Iris pigment epithelial cell (primary cell): ENCODE measurements at places on chromosomes 7 and 10.

DNA sequence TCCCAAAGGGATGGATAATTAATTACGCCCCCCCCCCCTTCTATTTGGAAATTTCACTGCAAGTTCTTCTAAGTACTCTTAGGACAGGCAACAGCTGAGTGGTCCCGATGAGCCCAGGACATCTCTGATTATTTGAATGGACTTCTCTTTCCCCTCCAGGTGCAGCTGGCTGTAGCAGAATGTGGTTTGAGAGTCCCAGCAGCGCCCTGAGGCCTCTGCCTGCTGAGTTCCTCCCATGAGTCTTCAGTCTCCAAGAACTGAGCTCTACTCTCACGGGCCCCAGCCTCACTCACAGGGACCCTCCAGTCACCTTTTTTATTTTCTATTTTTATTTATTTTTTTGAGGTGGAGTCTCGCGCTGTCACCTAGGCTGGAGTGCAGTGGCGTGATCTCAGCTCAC, 63.6 kb upstream of the SFMBT2 start:
- no peak for DNase-seq

DNA sequence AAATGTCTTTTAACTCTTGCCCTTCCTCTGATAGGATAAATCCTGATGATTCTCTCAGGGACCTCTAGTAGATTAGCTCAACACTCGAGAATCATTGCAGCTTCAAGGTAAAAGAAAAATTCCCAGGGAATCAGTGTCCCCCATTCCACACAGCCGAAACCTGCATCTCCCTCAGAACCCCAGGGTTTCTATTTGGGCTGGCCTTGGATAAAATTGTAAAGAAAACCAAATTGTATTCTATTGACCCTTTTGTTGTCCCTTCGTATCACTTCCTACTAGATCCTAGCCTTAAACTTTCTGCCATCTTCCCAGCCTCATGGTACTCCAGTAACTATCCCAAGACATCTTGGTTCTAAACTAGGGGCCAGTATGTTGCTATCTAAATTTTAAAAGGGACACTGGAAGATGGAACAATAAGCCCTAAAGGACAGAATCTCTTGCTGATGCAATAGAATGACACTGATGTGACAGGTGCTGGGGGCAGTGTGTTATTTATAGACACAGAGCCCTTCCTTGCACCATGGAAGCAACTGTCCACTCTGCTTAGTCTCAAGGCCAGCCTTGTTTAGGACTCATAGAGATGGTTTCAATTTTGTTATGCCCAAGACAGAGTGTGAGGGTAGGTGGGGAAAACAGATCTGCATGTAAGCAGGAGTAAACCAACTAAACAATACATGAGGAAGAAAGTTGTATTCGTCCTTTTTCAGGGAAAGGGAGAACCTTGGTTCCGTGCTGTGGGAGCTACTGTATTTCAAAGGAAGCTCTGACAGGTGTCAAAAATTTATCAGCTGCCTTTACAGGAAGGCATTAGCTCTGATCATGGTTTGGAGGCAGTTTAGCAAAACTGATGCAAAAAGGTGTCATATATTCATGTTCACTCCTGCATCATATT, 7.6 kb downstream of the ASB15 start:
- no peak for DNase-seq

DNA sequence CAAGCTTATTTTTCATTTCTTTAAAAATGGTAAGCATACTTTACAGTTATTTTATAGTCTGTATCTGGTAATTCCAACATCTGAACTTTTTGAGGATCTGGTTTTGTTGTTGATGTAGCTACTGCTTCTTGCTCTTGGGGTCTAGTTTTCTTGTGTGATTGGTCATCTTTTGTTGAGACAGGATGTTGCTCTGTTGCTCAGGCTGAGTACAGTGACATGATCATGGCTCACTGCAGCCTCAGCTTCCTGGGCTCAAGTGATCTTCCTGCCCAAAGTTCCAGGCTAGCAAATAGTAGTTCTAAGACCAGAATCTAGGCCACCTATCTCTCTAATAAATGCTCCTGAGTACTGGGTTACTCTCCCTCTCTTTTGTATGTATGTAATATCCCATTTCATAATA, 75.7 kb downstream of the NRCAM start:
- DNase-seq = no peak

- DNase-seq = no peak
Measured at GRCh38 chr7:68147614-68148238, 1151.1 kb downstream of the TYW1 start.

DNA sequence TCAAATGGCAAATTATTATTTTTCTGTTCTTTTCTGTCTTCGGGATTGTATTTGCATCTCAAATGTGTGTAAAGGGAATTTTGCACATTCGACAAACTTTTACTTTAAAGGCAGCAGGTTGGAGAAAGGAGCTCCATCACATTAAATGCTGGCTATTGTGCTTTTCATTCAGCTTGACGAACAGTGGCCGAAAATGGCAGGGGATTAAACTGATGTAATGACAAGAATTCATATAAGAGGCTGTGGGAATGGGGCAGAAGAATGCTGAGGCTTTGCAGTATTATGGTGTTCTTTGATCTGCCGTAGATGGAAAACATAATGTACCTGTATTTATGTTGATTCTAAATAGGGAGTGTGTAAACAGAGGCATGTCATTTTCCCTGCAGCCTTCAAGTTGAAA, 376.0 kb downstream of the LRMDA start:
- DNase-seq = no peak

DNA sequence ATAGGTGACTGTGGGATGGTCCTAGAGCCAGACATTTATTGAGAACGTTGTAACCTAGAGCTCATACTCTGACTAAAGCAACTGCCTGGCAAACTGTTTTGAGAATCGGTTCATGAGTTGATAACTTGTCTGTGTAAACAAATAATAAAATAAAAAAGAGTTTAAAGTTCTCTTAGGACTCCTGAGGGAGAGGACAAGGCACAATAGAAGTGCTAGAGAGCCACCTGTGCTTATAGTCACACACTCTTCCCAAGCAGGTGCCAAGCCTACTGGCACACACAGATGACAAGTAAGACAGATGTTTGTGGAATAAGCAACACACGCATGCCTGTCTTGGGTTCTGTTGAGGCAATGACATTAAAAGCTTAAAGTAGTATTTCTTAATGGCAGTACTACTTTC, 7.9 kb downstream of the EDRF1 start:
- DNase-seq = no peak

DNA sequence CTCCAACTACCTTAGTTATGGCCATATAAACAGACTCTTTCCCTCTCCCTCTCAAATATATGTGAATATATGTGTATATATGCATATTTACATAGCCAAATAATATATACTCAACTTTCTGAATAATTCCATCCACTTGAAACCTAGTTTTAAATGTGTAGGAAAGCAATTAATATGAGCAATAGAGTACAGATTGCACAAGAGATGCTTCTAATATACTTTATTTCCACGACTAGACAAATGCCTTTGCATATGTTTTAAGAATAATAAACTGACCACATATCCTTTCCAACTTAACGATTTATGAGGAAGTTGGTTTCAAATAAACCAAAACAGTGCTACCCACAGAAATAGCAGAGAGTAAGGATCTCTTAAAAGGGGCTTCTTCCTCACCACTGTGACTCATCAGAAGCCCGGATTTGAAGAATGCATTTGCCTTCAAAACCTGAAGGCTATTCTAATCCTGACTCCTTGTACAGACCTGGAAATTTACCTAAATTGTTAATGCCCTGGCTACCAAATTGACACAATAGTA, 266.3 kb downstream of the AHR start:
- DNase-seq = peak; percentile 85

GRCh38 chr7:26620352-26620751, 244.0 kb downstream of the SKAP2 start:
- DNase-seq = no peak

DNA sequence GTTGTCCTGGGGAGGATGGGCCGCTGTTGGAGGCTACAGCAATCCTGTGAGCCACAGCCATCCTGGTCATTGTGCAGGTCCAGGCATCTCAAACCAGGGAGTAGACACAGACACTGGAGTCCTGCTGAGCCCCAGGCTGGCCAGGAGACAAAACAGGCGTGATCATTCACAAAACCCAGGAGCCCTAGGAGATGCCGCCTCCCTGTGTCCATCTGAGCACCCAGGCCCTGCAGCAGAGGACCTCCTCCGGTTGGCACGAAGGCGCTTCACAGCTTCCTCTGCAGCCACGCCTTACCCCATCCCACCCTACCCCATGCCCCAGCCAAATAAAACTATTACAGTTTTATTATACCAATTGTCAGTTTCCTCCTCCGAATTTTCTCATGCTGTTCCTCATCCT, 183.6 kb downstream of the PLXNA4 start:
- DNase-seq = no peak

GRCh38 chr10:122188706-122189105, 82.4 kb upstream of the BTBD16 start:
- DNase-seq = no peak

DNA sequence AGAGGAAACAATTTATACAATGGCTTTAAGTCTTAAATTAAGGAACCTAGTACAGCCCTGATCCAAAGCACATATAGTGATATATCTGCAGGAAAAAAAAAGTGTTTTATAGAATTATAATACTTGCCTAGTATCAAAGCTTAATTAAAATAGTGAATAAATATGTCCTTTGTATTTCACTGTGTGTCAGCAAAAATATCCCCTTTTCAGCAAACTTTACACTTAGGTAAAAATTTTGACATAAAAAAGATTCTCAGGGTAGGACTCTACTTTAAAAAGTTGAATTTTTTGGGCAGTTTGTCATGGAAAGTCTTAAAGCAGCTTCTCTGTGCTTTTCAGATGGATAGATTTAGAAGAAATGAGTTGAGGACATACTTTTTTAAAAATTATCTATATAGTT, 12.7 kb upstream of the NEBL start:
- DNase-seq = no peak

DNA sequence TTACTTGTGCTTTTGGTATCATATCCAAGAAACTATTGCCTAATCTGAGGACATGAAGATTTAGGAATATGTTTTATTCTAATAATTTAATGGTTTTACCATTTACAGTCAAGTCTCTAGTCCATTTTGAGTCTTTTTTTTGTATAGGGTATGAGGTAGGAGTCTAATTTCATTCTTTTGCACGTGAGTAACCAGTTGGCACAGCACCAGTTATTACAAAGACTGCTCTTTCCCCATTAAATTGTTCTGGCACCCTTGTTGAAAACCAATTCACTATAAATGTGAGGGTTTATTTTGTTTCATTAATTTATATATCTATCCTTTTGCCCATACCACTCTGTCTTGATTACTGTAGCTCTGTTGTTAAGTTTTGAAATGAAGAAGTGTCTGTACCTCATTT, 381.6 kb downstream of the SUGCT start:
- peak; percentile 19 for DNase-seq

GRCh38 chr10:127952575-127952869, 45.6 kb downstream of the PTPRE start:
- DNase-seq = no peak

DNA sequence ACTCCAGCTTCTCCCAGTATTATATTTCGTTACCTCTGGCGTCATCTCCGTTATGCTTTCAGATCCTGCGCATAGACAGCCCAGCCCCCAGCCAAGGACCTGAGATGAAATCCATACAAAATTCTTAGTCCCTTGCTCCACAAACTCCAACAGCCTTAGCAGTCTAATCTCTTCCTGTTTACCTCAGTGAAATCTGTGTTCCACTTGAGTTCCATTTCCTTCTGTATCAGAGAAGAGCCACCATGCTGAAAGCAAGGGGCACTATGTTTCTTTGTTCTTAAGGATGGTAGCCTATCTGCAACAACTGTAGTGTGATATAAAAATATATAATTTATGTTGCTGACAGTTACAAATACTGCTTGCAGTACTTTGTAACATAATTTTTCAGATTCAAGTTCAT, 59.8 kb downstream of the PTEN start:
- DNase-seq = no peak

DNA sequence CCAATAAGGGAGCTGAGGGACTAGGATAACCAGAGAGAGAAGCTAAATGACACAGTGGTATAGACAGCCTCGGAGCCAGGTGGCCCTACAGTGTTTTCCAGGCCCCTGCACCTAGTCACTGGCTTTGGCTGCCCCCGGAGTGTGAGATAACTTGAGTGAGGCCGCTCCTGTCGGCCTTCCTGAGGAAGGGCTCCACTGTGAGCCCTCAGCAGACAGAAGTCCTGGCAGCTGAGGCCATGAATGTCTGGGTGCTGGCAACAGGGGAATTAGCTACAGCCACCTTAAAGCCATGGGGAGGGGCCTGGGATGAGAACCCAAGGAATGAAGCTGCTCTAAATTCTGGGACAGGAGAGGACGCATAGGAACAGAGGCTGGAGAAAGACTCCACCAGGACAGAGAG, 4.6 kb upstream of the GDF10 start:
- no peak for DNase-seq

DNA sequence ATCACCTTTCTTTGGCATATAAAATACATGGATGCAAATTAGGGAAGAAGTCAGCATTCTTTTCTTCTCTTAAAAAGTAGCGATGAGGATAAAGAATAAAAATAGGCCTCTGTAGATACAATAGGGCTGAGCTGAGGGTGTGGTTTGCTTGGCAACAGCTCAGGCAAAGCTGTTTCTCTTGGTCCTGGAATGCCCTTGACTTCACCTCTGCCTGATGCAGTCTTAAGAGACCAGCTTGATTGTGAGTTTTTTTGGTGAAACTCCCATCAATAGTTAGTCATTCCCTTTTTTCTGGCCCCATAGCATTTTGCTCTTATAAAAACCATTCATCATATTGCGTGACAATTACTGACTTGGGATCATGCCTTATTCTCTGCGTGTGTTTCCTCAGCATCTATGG, 42.1 kb upstream of the MKLN1 start:
- no peak for DNase-seq

DNA sequence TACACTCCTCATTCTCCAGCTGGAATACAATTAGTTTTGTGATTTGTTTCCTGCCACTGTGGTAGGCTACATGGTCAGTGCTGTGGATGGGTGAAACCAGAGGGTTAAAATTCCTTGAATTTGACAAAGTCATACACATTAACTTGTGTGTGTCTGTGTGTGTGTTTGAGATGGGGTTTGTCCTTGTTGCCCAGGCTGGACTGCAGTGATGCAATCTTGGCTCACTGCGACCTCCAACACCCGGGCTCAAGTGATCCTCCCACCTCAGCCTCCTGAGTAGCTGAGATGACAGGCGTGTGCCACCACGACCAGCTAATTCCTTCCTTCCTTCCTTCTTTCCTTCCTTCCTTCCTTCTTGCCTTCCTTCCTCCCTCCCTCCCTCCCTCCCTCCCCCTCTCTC, 24.8 kb upstream of the GIMAP8 start:
- DNase-seq = no peak

DNA sequence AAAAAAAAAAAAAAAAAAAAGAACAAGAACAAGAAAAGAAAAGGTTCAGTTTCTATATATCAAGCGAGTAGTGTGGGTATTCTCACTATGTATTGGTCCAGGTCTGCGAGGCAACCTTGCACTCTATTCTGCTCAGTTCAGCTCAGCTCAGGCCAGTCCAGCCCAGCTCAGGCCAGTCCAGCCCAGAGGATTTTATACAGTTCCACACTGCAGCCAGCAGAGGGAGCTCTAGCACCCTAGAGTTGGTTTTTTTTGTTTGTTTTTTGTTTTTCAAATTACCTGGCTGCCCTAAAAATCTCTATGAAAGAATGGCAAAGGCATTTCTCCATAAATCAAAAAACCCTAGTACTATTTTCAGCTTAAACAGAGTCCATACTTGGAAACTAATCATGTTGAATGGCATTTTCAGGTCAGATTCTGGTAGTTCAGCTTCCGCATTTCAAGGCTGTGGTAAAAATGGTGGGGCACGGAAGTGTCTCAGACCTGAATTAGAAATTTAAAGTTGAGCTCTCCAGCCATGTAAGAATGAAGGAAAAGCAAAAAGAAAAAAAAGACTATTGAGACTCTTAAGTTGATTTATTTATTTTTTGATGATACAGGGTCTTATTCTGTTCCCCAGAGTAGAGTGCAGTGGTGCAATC, 55.2 kb upstream of the GSDME start:
- no peak for DNase-seq
